NCI-H510A treated with DMSO at 0.1 percent for 48 hours (cell line): ENCODE measurements at places on chromosomes 3 and 15.

DNA sequence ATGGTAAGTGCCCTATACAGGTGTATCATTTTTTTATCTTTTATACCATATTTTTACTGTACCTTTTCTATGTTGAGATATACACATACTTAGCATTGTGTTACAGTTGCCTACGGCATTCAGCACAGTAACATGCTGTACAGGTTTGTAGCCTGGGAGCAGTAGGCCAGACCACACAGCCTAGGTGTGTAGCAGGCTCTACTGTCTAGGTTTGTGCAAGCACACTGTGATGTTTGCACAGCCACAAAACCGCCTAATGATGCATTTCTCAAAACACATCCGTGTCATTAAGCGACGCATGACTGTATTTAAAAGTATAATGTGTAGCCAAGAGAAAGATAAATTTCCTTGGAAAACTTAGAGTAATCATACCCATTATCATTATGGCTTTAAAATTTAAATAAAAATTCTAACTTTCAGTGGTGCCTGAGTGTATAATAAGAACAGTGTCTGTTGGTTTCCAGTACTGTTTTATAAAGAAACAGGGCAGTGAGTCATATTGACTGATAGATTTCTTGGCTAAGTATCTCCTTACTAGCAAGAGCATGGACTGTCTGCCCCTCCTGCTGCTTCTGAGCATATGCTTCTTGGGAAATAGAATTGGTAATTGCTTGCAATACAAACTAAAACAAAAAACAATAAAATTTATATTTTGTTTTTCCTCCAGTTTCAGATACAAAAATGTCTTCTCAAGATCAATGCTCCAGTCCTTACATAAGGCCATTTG is 18.3 kb downstream of the CALML4 start:
- DNase-seq = no peak

DNA sequence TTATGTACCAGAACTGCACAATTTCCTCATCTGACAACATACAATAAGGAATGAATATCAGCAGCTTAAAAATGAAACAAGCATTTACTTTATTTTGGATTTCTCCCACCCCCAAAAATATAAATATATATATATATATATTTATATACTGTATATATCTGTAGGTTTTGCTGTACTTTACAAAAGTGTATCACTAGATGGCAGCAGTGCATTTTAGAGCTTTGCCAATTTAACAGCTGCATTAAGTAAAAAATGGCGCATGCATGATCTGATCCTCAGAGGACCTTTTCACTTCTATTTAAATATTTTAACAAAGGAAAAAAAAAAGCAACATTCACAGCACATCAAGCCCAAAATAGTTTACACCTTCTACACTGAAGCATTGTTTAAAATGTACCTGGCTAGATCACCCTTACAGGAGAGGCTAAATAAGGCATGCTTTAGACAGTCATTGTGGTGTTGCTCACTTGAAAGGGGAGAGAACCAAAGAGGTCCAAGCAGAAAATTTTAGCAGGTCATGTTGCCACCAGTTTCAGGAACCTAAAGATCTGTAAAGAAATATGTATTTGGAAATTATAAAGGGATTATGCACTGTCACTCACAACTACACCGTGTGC is 72.6 kb downstream of the NPTN start:
- DNase-seq = peak; percentile 67

- DNase-seq = no peak
These were observed 790 bp upstream of the WHAMM start for GRCh38 chr15:82808634-82809041.

DNA sequence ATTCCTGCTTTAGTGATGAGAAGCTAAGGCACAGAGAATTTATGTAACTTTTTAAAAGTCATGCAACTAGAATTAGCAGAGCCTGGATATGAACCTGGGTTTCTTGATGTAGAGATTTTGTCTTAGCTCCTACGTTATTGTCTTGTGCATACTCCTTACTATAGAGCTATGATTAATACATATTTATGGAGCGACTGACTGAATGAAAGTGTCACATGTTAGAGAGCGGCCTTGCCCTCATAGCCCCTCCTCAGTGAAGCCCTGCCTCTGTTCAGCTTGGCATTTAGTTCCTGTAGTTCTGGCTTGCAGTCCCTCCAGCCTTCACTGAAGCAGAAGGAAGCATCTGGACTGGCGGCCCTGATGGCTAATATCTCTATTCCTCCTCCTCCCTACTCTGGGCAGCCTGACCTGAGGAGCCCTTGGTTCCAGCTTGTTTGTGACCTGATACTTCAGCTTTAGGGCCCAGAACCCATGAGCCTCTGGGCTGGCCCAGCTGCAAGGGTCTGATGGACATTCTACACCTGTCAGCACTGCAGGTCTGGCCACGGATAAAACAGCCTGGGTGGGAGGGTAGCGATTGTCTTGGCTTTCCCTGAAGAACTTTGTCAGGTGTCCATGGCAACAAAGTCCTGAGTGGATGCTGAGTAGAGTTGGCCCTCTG is 13.4 kb upstream of the AGBL1 start:
- no peak for DNase-seq
